ENCODE measurements at places on chromosomes 12 and 14.

- no peak for DNase-seq
These were observed 267.4 kb downstream of the ALG10 start for GRCh38 chr12:34289431-34290380.

GRCh38 chr12:6432991-6433390 is 11.8 kb upstream of the CD27 start:
- DNase-seq, result no peak

DNA sequence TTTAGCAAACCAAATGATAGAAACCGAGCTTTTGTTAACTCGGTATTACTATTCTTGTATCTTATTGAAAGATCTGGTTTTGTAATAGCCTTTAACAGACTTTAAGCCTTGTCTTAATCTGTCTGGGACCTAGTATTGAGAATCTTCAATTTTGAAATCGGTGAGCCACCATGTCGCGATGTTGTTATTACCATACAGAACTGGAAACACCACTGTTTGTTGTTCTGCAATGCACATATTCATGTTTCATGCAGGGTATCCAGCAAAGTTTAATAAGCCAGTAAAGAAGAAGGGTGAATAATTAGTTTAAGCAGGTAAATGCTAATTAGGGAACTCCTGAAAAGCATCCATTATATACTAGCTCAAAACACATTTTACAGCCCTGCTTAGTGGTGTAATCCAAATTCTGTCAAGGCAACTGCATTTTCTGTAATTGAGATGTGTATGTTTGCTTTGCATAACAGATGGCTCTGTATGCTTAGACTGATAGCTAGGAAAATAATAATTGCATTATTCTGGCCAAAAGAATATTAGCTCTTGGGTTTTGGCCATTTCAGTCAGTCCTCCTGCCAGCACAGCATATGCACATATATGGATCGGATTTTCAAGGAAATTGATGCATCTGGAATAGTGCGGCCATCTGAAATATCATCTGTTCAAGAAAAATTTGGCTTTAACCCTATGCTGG is 389.2 kb downstream of the EGLN3 start:
- no peak for DNase-seq

DNA sequence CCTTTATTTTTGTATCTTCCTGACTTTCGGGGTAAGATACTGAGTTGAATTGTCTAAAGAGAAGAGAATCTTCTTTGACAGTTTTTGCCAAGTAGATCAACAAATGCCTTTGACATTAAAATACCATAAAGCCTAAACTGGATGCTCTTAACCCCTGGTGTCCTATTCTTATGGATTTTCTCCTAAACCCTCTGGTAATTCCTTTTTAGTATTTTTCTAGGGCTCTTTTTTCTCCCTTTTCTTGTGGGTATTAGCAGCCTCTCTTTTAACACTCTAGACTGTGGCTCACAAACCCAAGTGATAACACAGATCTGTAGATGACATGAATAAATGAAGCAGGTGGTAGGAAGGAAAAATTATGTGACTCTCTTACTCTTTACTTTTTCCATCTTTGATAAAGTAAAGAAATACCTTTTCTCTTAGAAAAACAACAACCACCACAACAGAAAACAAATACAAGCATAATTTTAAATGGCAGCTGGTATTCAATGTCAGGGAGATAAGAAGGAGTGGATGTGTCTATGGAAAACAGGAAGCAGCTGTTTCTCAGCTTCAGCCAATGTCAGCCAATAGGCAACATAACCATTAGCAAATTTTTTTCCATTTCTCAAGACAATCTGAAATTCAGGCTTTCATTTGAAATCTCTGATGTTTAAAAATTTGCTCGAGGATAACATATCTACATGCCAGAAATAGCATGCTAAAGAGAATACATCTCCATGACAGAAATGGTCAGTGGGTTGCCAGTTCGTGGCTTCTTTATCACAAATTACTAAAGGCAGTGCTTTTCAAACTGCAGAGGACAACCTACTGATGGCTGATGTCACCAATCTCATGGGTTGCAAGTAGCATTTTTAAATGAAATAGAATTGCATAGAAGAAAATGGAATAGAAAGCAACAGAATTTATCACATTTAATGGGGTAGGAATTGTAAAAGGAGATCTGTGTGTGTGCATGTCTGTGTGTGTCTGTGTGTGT is 123.1 kb upstream of the KRR1 start:
- no peak for DNase-seq

DNA sequence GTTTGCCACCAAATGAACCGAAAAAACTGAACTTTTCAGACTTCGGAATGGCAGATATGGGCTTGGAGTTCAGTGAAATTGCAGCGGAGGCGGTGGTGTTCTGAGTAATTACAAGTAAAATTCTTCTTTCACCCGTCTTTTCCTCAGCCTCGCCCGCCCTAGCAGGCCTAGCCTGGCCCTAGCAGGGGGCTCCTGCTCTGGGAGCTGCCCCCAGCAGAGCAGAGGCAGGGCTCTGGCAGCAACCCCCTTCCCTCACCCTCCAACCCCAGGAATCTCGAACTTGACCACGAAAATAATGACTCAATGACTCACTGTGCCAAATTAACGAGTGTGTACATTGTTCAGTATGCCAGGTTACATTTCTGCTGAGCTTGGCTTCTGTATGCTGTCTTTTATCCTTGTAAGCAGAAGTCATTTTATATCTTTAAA is 1.1 kb downstream of the PAPLN start:
- DNase-seq, result peak; percentile 59

GRCh38 chr12:123200414-123200813 is 32.5 kb downstream of the MPHOSPH9 start:
- no peak for DNase-seq

DNA sequence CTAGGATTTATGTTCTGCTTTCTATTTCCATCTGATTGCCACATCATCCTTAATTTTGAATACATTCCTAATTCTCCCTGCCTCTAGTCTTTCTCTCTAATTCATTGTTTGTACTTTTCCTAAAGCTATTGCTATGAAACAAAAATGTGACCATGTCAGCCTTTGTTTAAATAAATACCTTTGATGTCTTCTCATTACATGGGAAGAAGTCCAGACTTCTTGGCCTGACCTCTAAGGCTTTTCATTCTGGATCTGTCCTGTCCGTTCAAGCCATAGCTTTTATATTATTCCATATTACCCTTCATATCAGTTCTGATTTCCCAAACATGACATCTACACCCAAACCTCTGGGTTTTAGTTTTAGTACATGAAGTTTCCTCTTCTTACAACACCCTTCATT is 91.4 kb downstream of the CDK17 start:
- DNase-seq, result no peak

GRCh38 chr12:112711026-112711425 is 80.5 kb upstream of the RPH3A start:
- DNase-seq, result peak; percentile 13

- no peak for DNase-seq
These were observed 18.3 kb upstream of the OXA1L start for GRCh38 chr14:22748206-22748605.

DNA sequence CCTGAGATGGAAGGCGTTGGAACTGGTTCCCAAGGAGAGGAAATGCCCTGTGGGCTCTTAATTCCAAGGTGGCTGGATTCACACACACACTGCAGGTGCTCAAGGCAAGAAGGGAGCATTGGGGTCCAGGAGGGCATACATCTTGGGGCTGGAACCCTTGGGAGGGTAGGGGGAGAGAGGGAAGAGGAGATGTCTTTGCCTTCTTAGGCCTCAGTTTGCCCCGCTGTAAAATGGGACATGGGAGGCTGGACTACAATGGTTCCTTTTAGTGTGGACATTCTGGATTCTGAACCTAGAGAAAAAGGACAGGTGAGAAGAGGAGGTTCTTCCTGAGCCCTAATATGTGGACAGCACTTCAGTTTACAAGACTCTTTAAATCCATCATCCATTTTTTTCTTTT is 43.8 kb downstream of the CALM1 start:
- DNase-seq, result no peak

DNA sequence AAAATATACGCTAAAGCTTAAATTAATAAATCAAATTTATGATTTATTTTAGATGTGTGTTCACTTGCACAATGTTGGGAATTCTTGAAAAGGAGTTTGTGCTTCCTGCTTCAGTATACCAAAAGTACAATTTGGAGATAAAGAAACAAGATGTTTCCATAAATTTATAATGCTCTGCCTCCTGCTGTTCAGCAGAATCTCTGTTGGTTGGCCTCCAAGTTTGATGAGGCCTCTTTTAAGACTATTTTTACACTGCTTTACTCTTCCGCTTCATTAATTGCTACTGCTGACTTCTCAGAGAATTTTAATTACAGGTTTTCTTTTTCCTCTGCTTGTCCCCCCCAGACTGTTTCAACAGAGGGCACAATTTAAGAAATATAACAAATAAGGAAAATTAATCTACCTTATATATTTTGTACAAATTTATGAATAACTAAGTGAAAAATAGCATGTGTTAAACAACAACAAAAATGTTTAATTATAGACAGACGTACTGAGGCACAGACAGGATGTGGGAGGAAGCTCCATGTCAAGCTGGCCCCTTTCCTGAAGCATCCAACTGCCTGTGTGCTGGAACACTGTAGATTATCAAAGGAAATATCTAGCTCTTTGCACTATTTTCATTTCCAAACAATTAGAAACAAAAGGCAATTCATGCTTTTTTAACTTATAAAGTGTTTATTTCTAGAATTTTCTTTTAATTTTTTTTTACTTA is 83.9 kb downstream of the PIK3C2G start:
- DNase-seq, result peak; percentile 14

DNA sequence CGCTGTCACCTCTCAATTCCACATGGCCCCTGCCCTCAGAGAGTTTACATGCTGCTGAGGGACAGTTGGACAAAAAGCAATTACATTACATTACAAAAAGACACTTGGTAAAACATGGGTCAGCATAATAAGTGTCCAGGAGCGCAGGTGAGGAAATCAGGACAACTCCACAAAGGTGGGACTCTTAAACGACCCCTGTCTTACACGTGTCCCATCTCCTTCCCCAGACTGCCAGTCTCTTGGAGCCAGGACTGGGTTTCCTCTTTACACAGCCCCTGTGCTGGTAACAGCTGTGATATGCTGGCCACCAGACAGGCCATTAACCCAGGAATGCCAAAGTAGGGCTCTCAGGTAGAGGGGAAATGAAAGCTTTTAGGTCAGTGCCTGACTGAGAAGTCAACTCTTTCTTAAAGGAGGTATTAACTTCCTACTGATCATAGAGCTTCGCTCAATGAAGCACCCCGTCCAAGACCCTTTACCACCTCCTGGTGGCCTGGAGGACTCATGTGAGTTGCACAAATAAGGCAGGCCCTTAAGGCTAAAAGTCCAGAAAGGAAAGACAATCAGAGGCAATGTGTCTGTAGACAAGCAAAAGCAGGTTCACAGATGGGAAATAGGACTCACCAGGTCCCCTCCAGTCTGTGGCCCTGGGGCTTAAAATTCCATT is 55.5 kb downstream of the ANO2 start:
- peak; percentile 49 for DNase-seq

- DNase-seq, result no peak
These were observed 34.1 kb downstream of the TRMT5 start for GRCh38 chr14:60946773-60947172.

DNA sequence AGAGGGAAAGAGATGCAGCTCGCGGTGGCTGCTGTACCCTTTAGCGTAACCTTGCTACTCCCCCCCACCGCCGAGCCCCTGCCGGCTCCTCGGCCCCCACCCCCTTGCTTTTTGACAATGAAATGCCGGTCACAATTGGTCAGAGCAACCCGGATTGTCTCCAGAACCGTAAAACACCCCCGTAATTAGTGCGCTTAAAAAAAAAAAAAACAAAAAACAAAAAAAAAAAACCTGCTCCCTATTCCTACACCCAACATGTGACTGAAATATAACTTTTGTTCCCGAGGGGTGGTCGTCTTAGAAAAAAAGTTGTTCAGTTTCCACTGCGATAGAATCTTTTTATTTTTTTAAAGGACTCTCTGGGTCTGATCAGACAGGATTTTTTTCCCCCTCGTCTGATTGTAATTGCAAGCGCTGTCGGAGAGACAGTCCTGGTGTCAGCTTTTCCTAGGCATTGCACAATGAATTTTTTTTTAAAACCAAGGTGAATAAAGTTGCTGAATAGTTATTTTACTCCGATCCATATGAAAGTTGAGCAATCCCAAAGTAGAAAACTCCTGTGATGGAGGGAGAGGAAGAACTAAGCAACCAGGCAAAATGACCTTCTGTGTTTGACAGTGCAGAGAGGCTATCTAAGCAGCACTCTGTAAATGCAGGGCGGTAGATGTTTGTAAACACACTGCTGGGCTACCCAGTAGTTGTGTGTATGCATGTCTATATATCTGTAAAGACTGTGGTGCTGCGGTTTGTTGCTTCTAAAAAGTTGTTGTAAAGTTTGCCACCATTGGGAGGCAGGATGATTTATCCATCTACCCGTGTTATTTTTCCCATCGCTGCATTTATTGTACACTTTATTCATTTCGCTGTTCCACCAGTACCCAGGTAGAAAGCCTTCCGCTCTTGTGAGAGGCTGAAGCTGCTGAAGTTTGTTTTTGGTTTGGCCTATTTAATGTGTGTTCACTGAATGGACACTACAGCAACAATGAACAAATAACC is 1.1 kb downstream of the ETV6 start:
- peak; percentile 42 for DNase-seq

DNA sequence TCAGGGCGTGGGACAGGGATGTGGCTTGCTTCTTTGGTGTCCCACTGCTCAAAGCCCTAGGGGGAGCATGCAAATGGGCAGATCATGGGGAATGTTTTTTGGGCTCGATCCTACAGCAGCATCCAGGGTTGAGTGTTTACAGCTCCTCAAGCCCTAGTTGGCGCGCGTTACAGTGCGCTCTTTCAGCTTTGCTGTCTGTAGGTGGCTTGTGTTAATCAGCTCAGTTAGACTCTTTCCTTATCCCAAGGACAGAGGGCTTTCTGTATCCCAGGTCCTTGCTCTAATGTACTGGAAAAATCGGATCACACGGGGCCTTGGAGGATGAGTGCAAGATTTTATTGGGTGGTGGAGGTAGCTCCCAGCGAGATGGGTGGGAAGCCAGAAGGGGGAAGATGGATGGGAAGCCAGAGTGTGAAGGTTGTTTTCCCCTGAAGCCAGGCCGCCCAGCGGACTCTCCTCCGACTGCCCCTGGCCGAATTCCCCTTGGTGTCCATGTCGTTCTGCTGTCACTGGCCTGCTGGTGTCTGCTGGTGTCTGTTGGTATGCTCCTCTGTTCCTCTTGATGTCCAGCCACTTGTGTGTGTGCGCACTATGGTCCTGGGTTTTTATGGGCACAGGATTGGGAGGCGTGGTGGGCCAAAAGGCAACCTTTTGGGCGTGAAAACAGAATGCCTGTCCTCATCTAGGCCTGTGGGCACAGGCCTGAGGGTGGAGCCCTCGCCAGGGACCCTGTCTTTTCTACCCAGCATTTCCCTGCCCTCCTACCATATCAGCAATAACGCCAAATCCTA is 10.7 kb upstream of the TXNRD1 start:
- DNase-seq, result no peak

DNA sequence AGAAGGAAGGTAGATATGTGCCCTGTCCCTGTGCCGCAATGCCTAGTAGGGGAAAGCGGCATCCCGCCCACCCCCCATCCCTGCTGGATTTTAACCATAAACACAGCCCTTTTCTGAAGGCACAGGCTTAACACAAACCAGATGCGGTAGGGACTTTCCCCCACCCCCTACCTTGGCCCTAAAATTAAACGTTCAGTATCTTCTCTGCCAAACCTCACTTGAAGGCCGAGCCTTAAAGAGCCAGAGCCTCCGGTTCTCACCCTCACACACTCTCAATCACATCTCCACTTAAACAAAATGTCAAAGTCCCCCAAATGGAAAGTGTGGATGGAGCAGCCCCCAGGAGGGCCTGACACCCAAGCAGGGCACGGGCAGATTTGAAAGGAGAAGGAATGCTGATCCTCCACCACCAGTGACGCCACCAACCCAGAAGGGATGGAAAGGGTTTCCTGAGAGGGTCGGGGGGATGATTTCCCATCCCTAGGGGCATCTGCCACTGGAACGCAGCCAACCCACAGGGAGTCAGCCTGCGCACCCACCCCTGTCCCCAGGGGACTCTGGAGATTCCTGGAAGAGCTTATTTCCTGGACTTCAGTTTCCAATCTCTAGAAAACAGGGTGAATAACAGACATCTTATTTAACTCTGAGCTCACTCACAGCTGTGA is 26.4 kb downstream of the ACTN1 start:
- DNase-seq, result no peak
